ENCODE measurements at places on chromosomes 2 and 18. TPM values are rescaled to one million over a fixed set of nuclear protein-coding genes. Genes with fewer than 3 reads are reported as not detected.

MTIF2 gene
- polyA plus RNA-seq = 48.7 TPM

TCF7L1 gene
- polyA plus RNA-seq = 4.1 TPM

CHST10 gene
- 17.1 TPM for polyA plus RNA-seq

SRD5A2 gene
- polyA plus RNA-seq = 0.01 TPM

Measured in A549 (cell line).